ENCODE measurements at places on chromosomes 4 and X.

GRCh38 chr4:149708513-149709130 lies 107.0 kb downstream of the IQCM start:
- DNase-seq, result no peak

GRCh38 chrX:10749113-10749512 lies 128.7 kb upstream of the MID1 start:
- no peak for DNase-seq

- no peak for DNase-seq
Observed at GRCh38 chrX:45842926-45843315, 642.2 kb upstream of the DIPK2B start.

- DNase-seq, result peak; percentile 0
Observed at GRCh38 chr4:158722291-158722916, 792 bp downstream of the PPID start.

DNA sequence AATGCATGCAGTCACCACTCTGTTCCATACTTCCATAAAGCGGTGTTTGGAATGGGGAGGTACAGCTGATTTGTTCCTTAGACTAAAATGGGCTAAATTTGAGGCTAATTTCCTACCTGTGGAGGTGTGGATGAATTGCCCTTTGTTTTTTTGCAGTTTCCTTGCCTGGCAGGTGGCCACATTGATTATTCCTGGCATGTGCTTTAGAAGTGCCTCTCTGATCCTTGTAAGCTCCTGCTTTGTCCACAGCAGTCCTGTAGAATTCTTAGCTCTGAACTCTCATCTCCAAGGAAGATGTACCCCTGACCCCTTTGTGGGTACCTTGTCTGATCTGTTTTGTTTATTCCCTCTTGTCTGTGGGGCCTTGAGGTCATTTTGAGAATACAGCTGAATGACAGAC lies 136.8 kb downstream of the ADGRL3 start:
- DNase-seq, result no peak

DNA sequence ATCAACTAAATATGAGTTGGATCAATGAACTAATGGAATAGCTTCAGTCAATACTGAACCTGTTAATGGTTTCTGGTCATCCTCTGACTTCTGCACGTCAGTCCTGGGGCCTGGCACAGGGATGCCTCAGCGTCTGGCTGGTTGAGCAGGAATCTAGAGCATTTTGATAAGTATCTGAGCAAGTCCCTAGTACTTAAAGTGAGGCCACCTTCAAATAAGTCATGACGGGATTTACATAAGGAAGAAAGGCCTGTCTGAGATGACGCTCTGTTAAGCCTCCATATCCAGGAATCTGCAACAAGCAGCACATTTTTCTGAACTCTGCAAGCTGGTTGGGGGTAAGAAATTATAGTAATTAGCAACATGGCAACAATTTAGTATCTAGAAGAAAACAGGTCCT lies 83.2 kb upstream of the TBC1D9 start:
- DNase-seq, result no peak

DNA sequence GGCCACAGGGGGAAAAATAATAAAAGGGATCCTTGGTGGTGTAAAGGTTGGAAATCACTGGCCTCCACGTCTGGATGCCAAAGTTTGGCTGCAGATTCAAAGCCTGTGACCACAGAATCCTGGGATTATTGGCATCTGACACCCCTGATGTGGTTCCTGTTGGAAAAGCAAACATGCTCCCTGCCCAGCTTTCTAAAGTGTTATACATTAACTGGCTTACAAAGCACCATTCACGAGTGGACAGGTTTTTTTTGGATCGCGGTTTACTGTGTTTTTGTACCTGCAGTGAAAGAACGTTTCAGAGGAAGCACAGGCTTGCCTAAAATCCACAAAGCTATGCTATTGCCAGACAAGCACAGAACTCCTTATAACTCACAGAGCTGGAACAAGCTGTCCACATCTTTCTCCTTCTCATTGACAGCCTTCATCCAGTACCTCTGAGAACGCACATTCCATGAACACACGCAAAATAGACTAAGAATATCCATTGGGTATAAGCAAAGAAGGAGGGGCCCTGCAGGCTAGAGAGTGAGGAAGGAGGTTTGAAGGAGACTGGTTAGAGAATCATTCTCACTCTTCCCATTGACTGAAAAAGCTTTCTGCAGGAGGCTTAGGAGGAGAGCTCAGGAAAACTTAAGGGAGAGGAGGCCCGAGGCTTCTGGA lies 14.5 kb upstream of the CAPN6 start:
- no peak for DNase-seq

DNA sequence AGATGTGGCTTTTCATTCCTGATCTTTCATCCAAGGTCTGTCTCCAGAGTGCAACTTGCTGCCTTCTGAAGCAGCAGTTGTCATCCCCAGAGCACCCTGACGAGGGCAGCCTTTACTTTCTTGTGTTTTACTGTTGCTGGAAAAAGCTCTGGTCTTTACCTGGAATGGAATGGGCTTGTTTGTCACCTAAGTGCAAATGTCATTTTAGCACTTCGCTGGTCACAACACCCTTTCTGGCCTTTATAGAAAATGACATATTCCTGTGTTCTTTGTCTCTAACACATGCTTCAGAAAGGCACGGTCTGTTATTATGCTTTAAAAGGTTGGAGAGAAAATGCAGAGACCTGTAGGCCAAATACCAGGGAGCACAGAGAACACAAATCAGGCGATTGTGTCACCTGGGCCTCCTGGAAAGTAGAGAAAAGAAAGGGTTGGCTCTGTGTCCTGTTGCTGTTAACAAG lies 332.7 kb upstream of the IGFBP7 start:
- peak; percentile 4 for DNase-seq

DNA sequence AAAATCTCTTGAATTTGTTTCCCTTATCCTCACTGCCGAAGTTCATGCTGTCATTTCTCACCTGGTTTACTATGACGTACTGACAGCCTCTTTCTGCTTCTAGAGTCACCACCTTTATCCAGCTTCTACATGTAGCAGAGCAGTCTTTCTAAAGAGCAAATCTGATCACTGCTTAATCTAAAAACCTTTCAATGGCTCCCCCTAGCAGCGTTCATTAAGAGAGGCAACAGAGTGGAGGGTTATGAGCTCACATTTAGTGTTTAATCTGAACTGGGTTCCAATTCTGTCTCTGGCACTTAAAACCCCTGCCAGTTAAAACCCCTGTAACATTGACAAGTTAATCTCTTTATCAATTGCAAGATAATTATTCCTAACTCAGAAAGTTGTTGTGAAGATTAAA lies 4.4 kb downstream of the RBPJ start:
- DNase-seq, result no peak

- no peak for DNase-seq
Observed at GRCh38 chrX:152259150-152259549, 120.8 kb upstream of the MAGEA10 start.
